ENCODE measurements at places on chromosomes 3 and 15. TPM values are rescaled to one million over a fixed set of nuclear protein-coding genes. Genes with fewer than 3 reads are reported as not detected.

DNA sequence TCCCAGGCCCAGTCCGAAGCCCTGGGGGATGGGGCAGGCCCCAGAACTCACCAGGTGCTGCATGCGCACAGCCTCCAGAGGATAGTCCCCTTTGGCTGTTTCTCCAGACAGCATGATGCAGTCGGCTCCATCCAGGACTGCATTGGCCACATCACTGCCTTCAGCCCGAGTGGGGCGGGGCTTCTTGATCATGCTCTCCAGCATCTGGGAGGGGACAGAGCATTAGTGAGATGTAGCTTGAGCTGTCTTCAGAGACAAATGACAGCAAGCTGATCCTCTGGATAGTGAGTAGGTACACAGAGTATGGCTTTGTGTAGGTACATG lies 9.1 kb upstream of the GRAMD2A start:
- H3K4me1 ChIP-seq = peaks cover 2% of the 10 kb centered on the region
- H3K27me3 ChIP-seq = no peaks in the 10 kb centered on the region
- no peaks in the 10 kb centered on the region for H3K36me3 ChIP-seq
- DNase-seq = no peak
- no peak overlapping the region for H3K4me3 ChIP-seq

The SI gene
- total RNA-seq = 0.03 TPM

DNA sequence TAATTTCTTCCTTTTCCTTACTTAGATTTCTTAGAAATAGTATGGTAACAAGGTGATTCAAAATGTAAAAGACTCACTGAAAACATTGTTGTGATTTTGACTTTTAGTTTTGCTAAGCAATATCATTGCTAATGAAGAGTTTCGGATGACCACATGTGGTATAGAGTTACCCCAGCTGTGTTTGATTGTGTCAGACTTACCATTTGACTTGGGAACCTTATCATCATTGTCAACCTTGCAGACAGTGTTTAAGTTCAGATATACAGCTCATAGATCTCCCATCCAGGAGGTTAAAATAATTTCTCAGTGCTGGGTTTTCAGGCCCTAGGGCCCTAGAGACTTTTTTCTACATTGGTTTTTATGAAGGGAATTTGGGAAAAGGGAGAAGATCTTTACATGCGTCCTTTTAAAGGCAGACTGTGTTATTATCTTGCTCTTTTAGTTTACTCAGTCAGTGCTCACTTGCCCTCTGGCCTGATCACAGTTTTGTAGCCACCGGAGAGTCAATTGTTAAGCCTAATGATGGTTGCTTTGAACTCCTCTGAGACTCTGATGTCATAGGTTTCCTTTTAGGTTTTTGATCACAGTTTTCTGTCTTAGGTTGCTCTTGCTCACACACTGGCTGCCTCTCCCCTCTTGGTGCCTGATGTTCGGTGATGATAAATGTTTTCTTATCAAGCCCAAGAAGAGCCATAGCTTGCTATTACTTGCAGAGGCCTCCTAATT lies 133.5 kb upstream of the ZPLD1 start:
- no peak overlapping the region for H3K27ac ChIP-seq
- H3K4me3 ChIP-seq = no peak overlapping the region
- H3K4me1 ChIP-seq = no peaks in the 10 kb centered on the region
- no peaks in the 10 kb centered on the region for H3K36me3 ChIP-seq

DNA sequence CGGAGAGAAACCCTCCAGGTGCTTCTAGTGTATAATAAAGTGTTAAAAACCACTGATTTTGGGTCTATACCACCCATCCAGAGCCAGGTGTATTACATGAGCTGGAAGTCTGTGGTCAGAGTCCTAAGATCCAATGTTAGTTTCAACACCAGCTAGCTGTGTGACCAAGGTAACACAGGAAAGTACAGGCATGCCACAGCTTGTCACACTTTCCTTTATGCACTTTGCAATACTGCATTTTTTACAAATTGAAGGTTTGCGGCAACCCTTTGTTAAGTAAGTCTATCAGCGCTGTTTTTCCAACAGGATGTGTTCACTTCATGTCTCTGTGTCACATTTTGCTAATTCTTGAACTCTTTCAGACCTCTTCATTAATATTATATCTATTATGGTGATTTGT lies 201.3 kb upstream of the PRICKLE2 start:
- H3K27me3 ChIP-seq = no peaks in the 10 kb centered on the region
- no peak overlapping the region for H3K27ac ChIP-seq
- H3K36me3 ChIP-seq = no peaks in the 10 kb centered on the region
- no peak for DNase-seq

GRCh38 chr15:32099956-32100684 lies 69.8 kb downstream of the CHRNA7 start:
- no peaks in the 10 kb centered on the region for H3K36me3 ChIP-seq
- no peaks in the 10 kb centered on the region for H3K27me3 ChIP-seq

- H3K4me3 ChIP-seq = no peak overlapping the region
- H3K4me1 ChIP-seq = no peaks in the 10 kb centered on the region
- H3K27me3 ChIP-seq = no peaks in the 10 kb centered on the region
Observed at GRCh38 chr3:98556164-98557130, 24.7 kb downstream of the GPR15 start.

The MESP1 gene
- total RNA-seq = 1.2 TPM

The CHRNA7 gene
- 1.8 TPM for total RNA-seq

DNA sequence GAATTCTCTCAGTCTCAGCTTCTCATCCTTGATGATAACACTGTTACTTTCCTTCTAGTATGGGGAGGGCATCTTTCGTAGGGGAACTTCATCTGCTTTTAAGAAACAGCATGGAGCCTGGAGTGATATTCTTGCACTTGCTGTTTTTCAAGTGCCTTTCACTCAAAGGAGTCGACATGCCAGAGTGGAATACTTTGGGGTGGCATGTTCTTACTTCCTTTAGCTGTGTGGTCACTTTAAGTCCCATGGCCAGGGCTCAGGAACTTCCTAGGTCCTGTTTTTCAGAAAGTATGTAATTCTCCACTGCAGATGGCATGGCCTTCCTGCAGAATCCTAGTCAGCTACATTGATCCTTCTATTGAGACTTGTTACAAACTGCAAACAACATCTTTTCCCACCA lies 28.1 kb upstream of the CDCP1 start:
- H3K27ac ChIP-seq = no peak overlapping the region
- DNase-seq = no peak
- no peaks in the 10 kb centered on the region for H3K27me3 ChIP-seq
- H3K4me1 ChIP-seq = no peaks in the 10 kb centered on the region
- H3K4me3 ChIP-seq = no peak overlapping the region
- H3K36me3 ChIP-seq = no peaks in the 10 kb centered on the region

DNA sequence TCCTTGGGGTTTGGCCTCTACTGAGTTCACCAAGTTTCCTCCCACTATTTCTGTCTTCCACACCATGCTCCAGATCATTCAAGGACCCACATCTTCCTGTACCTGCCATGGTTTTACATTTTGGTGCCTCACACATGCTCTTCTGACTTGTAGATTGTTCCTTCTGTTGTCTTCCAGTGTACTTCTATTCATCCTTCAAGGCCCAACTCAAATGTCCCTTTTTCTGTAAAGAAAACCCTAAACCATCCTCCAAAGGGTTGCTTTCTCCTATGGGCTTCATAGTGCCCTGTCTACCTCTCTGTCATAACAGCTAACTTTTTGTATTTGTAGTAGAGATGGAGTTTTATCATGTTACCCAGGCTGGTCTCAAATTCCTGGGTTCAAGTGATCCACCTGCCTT lies 20.1 kb upstream of the TSEN2 start:
- no peak overlapping the region for H3K4me3 ChIP-seq
- peaks cover 2% of the 10 kb centered on the region for H3K4me1 ChIP-seq
- H3K27me3 ChIP-seq = no peaks in the 10 kb centered on the region
- no peaks in the 10 kb centered on the region for H3K36me3 ChIP-seq
- no peak overlapping the region for H3K27ac ChIP-seq

GRCh38 chr3:10178892-10179291 lies 14.2 kb downstream of the IRAK2 start:
- no peak overlapping the region for H3K4me3 ChIP-seq
- H3K4me1 ChIP-seq = no peaks in the 10 kb centered on the region
- DNase-seq = no peak
- no peaks in the 10 kb centered on the region for H3K27me3 ChIP-seq
- H3K36me3 ChIP-seq = no peaks in the 10 kb centered on the region
- no peak overlapping the region for H3K27ac ChIP-seq

DNA sequence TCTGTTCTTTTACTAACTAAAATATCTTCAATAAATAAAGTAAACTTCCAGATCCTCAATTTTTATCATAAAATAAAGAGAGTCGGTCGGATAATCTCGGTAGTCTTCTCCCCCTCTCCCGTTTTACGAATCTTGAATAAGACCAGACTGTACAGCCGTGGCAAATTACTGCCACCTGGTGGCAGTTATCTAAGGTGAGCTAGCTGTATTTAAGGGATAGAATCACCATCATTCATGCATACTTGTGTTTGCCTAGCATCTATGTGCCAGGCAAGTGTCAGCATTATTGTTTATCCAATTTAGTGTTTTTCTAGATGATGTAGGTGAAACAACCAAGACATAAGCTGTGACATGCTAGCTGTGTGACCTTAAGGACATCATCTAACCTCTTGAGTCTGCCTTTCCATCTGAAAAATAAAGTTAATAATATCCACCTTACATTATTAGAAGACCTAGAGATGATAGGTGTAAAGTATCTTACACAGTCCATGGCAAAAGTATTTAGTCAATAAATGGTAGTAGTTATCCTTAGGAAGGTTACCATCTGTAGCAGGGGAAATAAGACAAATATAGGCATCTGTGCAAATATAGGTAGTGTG lies 21.3 kb downstream of the DUT start:
- H3K4me1 ChIP-seq = no peaks in the 10 kb centered on the region
- no peaks in the 10 kb centered on the region for H3K27me3 ChIP-seq
- DNase-seq = no peak
- no peaks in the 10 kb centered on the region for H3K36me3 ChIP-seq

- H3K4me1 ChIP-seq = no peaks in the 10 kb centered on the region
- H3K27ac ChIP-seq = no peak overlapping the region
- no peaks in the 10 kb centered on the region for H3K27me3 ChIP-seq
- no peak overlapping the region for H3K4me3 ChIP-seq
- H3K36me3 ChIP-seq = no peaks in the 10 kb centered on the region
- DNase-seq = no peak
Observed at GRCh38 chr3:151350656-151351055, 21.3 kb upstream of the P2RY13 start.

The GP9 gene
- total RNA-seq = not detected

The PPARG gene
- 34.4 TPM for total RNA-seq

Data from ovary (tissue), 10 donors.